Psoas muscle (tissue), 8 donors: ENCODE measurements at places on chromosomes 7 and 10. TPM values are rescaled to one million over a fixed set of nuclear protein-coding genes. Genes with fewer than 3 reads are reported as not detected.

- DNase-seq = no peak
Observed at GRCh38 chr7:40239755-40240303, 105.0 kb downstream of the SUGCT start.

The GDI2 gene
- 115 TPM for total RNA-seq

- peak; percentile 72 for DNase-seq
Observed at GRCh38 chr7:75639071-75639885, 99.5 kb downstream of the HIP1 start.

DNA sequence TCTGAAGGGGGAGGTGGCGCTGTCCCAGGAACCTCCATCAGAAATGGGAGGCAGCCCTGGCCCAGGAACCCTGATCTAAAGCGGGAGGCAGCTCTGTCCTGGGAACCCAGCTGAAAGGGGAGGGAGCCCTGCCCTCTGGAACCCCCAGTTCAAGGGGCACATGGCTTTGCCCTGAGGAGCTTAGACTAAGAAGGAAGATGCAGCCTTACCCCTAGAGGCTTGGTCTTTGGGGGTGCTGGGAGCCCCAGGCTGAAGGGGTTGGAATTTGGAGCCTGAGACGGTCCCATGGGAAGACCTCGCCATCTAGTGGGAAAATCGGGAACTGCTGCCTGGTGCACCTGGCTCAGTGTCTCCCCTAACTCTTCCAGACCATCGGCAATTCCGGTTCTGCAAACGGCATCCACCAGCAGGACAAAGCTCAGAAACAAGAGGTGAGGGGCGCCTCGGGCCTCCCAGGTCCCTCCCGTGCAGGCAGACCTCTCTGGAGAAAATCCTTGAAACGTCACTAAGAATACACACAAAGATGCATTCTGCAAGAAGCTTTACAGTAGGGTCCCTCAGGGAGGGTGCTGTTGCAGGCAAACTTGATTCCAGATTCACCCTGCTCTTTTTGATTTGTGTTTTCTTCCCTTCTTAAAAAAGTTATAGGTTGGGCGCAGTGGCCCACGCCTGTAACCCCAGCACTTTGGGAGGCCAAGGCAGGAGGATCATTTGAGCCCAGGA lies 52.4 kb upstream of the GTF2IRD1 start:
- peak; percentile 80 for DNase-seq

DNA sequence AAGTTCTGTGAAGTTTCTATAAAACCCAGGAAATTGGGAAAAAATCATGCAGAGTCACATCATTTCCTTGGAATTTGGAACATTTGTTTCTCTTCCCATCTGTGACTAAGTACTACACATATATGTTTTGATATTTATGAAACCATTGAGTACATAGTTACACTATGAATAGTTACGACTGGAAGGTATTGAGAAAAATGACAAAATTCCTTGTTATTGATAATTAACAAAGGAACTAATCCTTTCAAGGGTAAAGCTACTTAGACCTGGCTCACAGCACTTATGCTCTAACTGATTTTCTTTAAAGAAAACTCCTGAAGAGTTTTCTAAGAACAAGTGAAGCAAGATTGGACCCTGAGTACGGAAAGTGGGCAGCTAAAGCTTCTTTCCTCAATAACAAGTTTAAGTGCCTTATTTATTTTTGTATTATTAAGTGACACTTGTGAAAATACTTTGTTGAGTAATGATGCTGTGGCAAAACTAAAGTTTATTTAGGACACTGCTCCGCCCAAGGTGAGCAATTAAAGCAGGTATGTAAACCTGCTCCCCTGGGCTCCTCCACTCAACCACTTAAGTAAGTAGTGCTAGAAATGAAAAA lies 12.0 kb upstream of the GLCCI1 start:
- no peak for DNase-seq

The NUP205 gene
- 15.7 TPM for total RNA-seq

The VENTX gene
- total RNA-seq = 0.29 TPM

- DNase-seq = no peak
Observed at GRCh38 chr10:114684822-114685209, 26.7 kb upstream of the ABLIM1 start.

- no peak for DNase-seq
Observed at GRCh38 chr7:89887489-89887888, 266.8 kb upstream of the STEAP1 start.

DNA sequence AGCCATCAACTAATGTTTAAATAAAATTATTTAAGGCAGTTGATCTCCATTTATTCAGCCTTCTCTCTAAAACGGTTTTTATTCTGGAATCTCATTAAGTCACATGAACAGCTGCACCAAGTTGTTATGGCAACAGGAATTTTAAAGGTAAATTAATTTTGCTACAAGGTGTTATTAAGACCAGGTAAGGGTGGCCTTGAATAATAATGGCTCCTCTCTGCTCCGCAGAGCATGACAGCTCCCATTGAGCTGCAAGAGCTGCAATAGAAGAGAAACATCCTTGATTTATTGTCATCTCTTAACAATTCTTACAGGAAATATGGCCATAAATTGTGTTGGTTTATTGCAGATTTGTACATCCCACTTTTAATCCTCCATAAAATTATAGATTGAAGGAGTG lies 165.8 kb downstream of the KLF6 start:
- no peak for DNase-seq

- peak; percentile 84 for DNase-seq
Observed at GRCh38 chr7:37916673-37917660, at the start of gene SFRP4. SFRP4 (minus strand) TSS chr7:37916817; CDS start chr7:37916537, 280 bp downstream.

GRCh38 chr7:82677493-82677892 lies 233.9 kb upstream of the CACNA2D1 start:
- no peak for DNase-seq

The CDHR3 gene
- 1.1 TPM for total RNA-seq

GRCh38 chr7:133983685-133984419 lies 143.3 kb upstream of the LRGUK start:
- no peak for DNase-seq

DNA sequence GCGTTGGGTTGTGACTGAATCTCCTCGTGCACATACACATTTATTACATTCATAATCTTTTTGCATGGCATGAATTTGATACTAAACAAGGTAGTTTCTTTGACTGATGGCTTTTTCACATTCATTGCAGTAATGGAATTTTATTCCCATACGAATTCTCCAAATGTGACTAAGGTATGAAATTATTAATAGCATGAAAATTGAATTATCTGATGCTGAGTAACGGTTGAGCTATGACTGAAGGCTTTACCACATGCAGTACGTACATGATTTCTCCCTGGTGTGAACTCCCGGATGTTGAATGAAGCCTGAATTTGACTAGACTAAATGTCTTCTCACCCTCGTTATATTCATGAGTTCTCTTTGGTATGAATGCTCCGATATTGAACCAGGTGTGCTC lies 104.4 kb upstream of the C1GALT1 start:
- DNase-seq = no peak

The MUC3A gene
- 0.79 TPM for total RNA-seq

DNA sequence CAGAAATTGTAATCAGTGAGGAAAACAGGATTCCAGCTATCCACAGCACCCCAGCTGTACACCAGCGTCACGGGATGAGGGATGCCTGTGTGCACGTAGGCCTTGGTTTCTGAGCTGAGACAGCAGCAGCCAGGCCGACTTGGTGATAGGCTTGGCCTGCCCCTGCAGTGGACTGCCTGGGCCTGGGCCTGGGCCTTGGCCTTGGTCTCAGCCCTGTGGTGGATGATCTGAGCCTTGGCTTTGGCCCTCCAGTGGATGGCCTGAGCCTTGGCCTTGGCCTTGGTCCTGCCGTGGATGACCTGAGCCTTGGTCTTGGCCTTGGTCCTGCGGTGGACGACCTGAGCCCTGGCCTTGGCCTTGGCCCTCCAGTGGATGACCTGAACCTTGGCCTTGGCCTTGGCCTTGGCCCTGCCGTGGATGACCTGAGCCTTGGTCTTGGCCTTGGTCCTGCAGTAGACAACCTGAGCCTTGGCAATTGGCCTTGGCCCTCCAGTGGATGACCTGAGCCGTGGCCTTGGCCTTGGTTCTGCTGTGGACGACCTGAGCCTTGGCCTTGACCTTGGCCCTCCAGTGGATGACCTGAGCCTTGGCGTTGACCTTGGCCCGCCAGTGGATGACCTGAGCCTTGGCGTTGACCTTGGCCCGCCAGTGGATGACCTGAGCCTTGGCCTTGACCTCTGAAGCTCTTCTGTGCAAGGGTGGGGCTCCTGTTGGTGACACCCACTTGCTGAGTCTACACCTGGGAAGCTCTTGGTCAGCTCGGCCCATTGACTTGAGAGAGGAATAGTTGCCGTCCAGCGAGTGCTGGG lies 93.8 kb downstream of the CUX1 start:
- DNase-seq = peak; percentile 56

- DNase-seq = no peak
Observed at GRCh38 chr7:43538404-43538771, 44.5 kb upstream of the STK17A start.

- no peak for DNase-seq
Observed at GRCh38 chr10:88923520-88923919, 29.1 kb downstream of the ACTA2 start.

The FKBP9 gene
- 32.8 TPM for total RNA-seq

- DNase-seq = no peak
Observed at GRCh38 chr7:43652364-43652763, 69.5 kb downstream of the STK17A start.

DNA sequence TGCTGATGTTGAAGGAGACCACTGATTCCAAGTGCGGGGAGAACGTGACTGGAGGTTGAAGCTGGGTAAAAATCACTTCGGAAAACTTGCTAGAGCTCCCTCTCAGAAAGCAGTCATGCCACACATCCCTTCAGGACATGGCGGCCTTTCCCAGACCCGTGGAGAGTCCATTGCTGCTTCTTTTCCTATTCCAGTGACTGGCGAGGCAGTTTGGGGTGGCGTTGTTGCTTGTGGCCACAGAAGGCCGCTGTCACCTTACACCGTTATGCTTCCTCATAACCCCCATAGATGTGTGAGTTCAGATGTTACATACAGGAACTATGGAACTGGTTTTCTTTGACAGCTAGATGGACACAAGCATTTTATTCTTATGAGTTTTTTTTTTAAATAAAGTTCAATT lies 235.6 kb upstream of the POM121L12 start:
- DNase-seq = no peak

GRCh38 chr7:137873979-137874777 lies 27.4 kb upstream of the DGKI start:
- no peak for DNase-seq

GRCh38 chr10:106925191-106925590 lies 239.3 kb downstream of the SORCS1 start:
- no peak for DNase-seq

The CYP3A4 gene
- total RNA-seq = 3.2 TPM

- DNase-seq = no peak
Observed at GRCh38 chr10:90222372-90222771, 521.0 kb downstream of the KIF20B start.

- DNase-seq = no peak
Observed at GRCh38 chr7:101405474-101406067, 42.9 kb downstream of the COL26A1 start.

DNA sequence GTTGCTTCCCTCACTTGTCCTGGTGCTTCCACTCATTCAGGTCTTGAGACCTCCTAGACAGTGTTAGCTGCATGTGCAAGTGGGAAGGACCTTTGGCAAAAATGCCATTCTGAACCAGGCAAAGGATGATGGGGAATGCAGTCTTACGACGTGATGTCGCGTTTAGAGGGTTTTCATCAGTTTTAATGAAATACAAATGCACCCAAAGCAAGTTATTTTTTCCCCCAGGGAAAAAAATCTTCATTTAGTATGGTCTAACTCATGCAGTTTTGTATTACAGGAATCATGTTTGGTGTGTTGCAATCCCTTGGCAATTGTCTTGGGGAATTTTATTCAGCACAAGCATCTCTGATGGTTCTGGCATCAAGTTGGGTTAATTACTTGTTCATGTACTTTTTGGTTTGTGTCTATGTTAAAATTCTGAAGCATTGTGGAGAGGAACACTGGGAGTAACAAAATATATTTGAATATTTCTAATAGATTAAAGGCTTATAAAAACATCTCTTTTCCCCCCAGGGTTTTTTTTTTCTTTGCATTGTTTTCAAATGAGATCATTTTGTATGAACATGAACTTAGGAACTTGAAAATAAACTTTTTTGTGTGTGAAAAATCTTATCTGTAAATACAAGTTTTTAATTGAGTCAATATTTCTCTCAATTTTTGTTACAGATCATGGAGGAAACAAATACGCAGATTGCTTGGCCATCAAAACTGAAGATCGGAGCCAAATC lies 188.9 kb downstream of the BICC1 start:
- DNase-seq = no peak

The ZNF786 gene
- 3.1 TPM for total RNA-seq

GRCh38 chr7:7687800-7688199 lies 30.6 kb downstream of the RPA3 start:
- no peak for DNase-seq

The HNRNPA2B1 gene
- total RNA-seq = 468 TPM

GRCh38 chr7:44282601-44283171 lies 42.7 kb downstream of the CAMK2B start:
- peak; percentile 54 for DNase-seq

The ANKRD2 gene
- 2,026 TPM for total RNA-seq

The OR13A1 gene
- total RNA-seq = not detected

- peak; percentile 28 for DNase-seq
Observed at GRCh38 chr7:2362385-2363088, 7.9 kb downstream of the EIF3B start.

- DNase-seq = no peak
Observed at GRCh38 chr7:149692557-149692982, 80.8 kb downstream of the ZNF467 start.

DNA sequence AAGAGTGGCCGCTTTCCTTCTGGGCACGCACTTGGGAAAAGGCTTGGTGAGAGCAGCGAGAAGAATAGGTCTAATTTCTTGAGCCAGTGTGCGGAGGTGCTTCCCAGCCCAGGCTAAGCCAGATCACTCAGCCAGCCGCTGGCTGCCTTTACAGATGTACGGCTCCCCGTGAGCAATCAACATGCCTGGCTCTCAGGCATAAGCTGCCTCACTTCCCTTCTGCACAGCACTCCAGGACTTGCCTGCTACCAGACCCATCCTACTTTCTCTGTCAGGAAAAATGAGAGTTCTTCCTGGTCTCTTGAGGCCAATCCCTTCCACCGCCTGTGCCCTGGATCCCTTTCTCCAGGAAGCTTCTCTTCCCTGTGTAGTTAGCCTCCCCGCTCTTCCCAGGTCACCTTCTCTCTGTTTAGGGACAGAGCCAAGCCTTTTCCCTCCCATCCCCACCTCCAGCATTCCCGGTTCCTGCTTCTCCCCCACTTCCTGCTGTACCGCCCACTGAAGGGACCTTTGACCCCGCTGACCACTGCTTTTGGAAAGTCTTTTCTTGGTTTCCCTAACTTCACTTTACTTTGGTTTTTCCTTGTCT lies 1.1 kb upstream of the ACTR3C start:
- DNase-seq = no peak

DNA sequence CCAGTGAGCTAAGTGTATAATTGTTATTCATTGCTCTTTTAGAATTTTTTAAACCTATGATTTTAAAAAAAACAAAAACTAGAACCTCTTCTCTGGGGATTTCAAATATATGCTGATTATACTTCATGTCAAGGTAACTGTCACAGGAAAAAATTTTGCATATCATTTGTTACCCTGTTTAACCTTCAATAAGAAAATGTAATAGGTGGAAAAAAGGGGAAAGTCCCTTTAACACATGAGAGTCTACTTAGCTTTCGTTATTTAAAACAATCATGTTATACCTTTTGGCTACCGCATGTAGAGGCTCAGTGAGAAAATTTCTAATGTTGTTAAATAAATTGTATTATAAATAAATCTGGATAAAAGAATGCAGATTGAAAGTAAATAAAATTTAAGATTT lies 190.1 kb upstream of the AKR1E2 start:
- no peak for DNase-seq

- no peak for DNase-seq
Observed at GRCh38 chr10:101558671-101559595, 29.1 kb downstream of the POLL start.

The FFAR4 gene
- not detected for total RNA-seq

- no peak for DNase-seq
Observed at GRCh38 chr7:114879554-114879953, 42.3 kb upstream of the MDFIC start.

- DNase-seq = no peak
Observed at GRCh38 chr10:35644050-35644950, 2.2 kb upstream of the FZD8 start.
